Breast epithelium (tissue), 4 donors: ENCODE measurements at places on chromosomes 7 and 10.

GRCh38 chr10:30058570-30059132 is 735 bp downstream of the JCAD start:
- H3K4me1 ChIP-seq: no peaks in the 10 kb centered on the region
- peak overlapping the region; percentile 85 for H3K4me3 ChIP-seq
- H3K27ac ChIP-seq: peak overlapping the region; percentile 91
- no peaks in the 10 kb centered on the region for H3K36me3 ChIP-seq
- H3K27me3 ChIP-seq: no peaks in the 10 kb centered on the region

- no peaks in the 10 kb centered on the region for H3K4me1 ChIP-seq
- H3K27ac ChIP-seq: peak overlapping the region; percentile 45
- no peaks in the 10 kb centered on the region for H3K27me3 ChIP-seq
- H3K36me3 ChIP-seq: no peaks in the 10 kb centered on the region
- no peak overlapping the region for H3K4me3 ChIP-seq
- no peak for DNase-seq
Measured at GRCh38 chr10:93746844-93747284, 10.9 kb upstream of the LGI1 start.

GRCh38 chr7:108016841-108017775 is 14.1 kb upstream of the LAMB1 start:
- H3K36me3 ChIP-seq: no peaks in the 10 kb centered on the region
- H3K27ac ChIP-seq: no peak overlapping the region
- no peak for DNase-seq
- no peaks in the 10 kb centered on the region for H3K27me3 ChIP-seq
- H3K4me3 ChIP-seq: no peak overlapping the region
- H3K4me1 ChIP-seq: no peaks in the 10 kb centered on the region

GRCh38 chr7:134632937-134633540 is 13.6 kb upstream of the BPGM start:
- H3K27me3 ChIP-seq: no peaks in the 10 kb centered on the region
- H3K27ac ChIP-seq: no peak overlapping the region
- DNase-seq: no peak
- no peaks in the 10 kb centered on the region for H3K36me3 ChIP-seq
- H3K4me1 ChIP-seq: no peaks in the 10 kb centered on the region

DNA sequence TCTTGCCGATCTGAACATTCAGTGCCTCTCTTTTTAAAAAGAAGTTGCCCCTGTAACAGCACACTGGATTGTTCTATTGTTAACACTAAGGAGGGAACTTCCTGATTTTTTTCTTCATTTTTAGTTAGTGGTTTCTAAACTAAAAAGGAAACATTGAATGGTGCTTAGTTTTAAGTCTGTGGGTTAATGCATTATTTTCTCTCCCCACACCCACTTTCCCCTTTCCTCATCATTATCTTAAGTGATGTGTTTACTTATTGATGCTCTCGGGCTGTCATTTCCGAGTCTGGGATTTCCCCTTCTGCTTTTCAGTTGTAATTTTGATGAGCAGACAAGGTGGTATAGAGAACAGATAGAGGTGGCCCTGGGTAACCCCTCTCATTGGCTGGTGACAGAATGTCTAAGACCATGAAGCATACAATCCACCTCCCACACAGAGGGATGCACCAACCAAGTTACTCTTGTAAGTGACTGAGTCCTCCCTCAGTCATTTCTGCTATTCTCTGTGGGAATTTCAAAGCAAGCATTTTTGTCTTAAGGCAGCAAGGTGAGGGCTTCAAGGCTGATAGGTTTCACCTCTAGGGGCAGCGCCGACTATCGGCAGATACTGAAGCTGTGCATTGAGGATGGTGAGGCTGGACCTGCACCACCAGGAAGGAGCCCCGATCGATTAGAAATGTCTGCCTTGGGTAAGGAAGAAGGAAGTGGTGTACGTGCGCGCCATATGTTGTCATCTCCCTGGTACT is 49.5 kb downstream of the CHN2 start:
- H3K4me3 ChIP-seq: no peak overlapping the region
- DNase-seq: no peak

DNA sequence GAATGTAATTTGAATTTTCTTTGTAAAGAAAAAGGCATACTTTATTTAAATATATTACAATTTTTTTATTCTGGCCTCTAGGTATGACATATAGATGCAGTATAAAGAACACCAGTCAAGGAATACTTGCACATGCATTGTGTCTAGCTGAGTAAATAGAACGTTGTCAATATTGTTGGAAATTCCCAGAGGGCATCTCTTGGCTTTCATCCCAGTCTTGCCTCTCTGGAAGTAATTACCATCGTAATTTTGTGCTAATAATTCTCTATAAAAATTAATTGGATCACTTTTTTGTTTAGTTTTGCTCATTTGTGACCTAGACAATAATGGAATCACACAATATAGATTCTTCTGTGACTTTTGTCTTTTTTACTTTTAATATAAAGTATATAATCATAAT is 1052.3 kb upstream of the CELF2 start:
- no peak overlapping the region for H3K4me3 ChIP-seq
- no peak for DNase-seq
- no peaks in the 10 kb centered on the region for H3K4me1 ChIP-seq
- H3K36me3 ChIP-seq: no peaks in the 10 kb centered on the region

GRCh38 chr7:14170872-14171271 is 181.4 kb upstream of the ETV1 start:
- no peaks in the 10 kb centered on the region for H3K27me3 ChIP-seq
- no peaks in the 10 kb centered on the region for H3K4me1 ChIP-seq
- H3K27ac ChIP-seq: no peak overlapping the region

- peaks cover 38% of the 10 kb centered on the region for H3K27me3 ChIP-seq
- H3K27ac ChIP-seq: no peak overlapping the region
- no peak overlapping the region for H3K4me3 ChIP-seq
- H3K4me1 ChIP-seq: peaks cover 7% of the 10 kb centered on the region
- no peaks in the 10 kb centered on the region for H3K36me3 ChIP-seq
Measured at GRCh38 chr7:158581440-158582088, 6.1 kb downstream of the PTPRN2 start.

DNA sequence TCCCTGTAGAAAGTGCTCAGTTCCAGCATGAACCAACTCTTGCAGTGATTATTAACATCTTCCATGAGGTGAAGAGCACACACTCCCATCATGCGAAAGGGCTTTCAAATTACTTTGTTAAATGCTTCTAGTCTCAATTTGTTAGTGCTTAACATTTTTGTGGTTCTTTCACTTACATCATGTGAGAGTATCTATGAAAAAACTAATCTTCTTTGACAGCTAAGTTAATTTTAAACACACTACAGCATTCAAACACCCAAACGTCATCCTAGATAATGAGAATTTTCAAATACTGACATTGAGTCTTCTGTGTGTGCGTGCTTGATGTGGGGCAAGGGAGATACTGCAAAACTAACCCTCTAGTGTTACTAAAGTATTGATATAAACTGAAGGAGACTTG is 84.8 kb downstream of the ETV1 start:
- H3K4me3 ChIP-seq: no peak overlapping the region
- no peaks in the 10 kb centered on the region for H3K4me1 ChIP-seq
- DNase-seq: no peak
- peaks cover 4% of the 10 kb centered on the region for H3K36me3 ChIP-seq
- no peak overlapping the region for H3K27ac ChIP-seq
- H3K27me3 ChIP-seq: no peaks in the 10 kb centered on the region

- no peaks in the 10 kb centered on the region for H3K4me1 ChIP-seq
- H3K4me3 ChIP-seq: no peak overlapping the region
- H3K27ac ChIP-seq: no peak overlapping the region
Measured at GRCh38 chr10:96756111-96756903, 36.0 kb upstream of the PIK3AP1 start.

DNA sequence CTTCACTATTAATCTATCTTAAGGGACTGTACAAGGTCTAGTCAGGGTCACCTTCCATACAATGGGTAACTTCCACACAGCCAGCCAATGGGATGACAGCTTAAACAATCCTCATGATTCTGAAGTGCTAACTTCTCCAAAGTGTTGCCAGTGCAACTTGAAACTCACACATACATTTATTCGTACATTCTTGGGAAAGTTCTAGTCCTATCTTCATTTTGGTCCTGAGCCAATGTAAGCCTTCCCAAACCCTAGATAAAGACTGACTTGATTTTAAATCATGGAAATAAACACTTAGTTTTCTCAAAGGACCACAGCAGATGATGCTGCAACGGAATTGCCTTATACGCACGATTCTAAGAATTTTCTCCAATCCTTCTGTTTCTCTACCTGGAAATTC is 117.5 kb upstream of the COL1A2 start:
- no peak overlapping the region for H3K27ac ChIP-seq
- DNase-seq: no peak
- no peaks in the 10 kb centered on the region for H3K36me3 ChIP-seq
- H3K4me1 ChIP-seq: no peaks in the 10 kb centered on the region
- H3K27me3 ChIP-seq: no peaks in the 10 kb centered on the region
- H3K4me3 ChIP-seq: no peak overlapping the region

GRCh38 chr10:49257154-49257553 is 41.8 kb upstream of the C10orf71 start:
- H3K27me3 ChIP-seq: peaks cover 4% of the 10 kb centered on the region
- no peak overlapping the region for H3K4me3 ChIP-seq
- H3K27ac ChIP-seq: no peak overlapping the region
- no peaks in the 10 kb centered on the region for H3K4me1 ChIP-seq
- H3K36me3 ChIP-seq: no peaks in the 10 kb centered on the region
- DNase-seq: no peak

- H3K27ac ChIP-seq: no peak overlapping the region
- no peak for DNase-seq
- H3K27me3 ChIP-seq: no peaks in the 10 kb centered on the region
- H3K36me3 ChIP-seq: no peaks in the 10 kb centered on the region
- no peak overlapping the region for H3K4me3 ChIP-seq
- peaks cover 5% of the 10 kb centered on the region for H3K4me1 ChIP-seq
Measured at GRCh38 chr10:119203006-119203405, 4.4 kb upstream of the GRK5 start.

GRCh38 chr7:127770885-127771284 is 118.9 kb downstream of the SND1 start:
- H3K4me1 ChIP-seq: no peaks in the 10 kb centered on the region
- no peaks in the 10 kb centered on the region for H3K27me3 ChIP-seq
- DNase-seq: no peak
- H3K27ac ChIP-seq: no peak overlapping the region
- no peak overlapping the region for H3K4me3 ChIP-seq

DNA sequence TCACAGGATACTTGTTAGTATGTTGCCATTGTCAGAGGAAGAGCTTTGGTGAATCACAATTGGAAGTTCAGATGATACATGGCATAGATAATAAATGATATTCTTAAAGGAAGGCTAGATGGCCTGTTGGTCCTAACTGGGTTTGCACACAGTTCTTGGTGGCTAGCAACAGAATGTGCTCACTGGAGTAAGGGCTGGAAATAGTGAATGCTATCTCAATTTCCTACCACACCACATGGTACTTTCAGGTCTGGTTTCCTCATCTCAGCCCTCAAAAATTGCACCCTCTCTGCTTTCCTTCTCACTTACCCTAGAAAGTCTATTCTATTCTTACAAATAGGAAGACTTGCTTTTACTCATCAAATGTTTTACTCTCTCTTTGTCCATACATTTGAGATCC is 622.5 kb downstream of the ANKRD7 start:
- H3K4me3 ChIP-seq: no peak overlapping the region
- H3K4me1 ChIP-seq: peaks cover 5% of the 10 kb centered on the region
- no peak for DNase-seq
- H3K27me3 ChIP-seq: peaks cover 4% of the 10 kb centered on the region
- H3K36me3 ChIP-seq: no peaks in the 10 kb centered on the region
- H3K27ac ChIP-seq: no peak overlapping the region

DNA sequence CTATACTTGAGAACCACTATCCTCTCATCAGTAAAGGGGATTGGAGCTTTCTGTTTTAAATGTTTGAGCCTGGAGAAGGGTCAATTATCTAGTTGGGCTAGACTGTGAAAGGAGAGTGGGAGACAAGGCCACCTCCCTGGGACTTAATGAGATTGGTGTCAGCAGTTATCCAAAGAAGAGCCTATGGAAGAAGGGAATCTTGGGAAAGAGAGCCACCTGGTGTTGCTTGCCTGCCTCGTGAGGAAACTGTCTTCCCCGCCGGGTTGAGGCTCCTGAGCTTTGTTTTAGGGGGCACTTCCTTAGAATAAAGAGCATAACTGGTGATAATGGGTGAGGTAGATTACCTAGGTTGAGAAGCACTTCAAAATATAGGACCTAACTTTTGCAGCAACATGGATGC is 32.0 kb upstream of the ABCB4 start:
- no peaks in the 10 kb centered on the region for H3K27me3 ChIP-seq
- no peaks in the 10 kb centered on the region for H3K36me3 ChIP-seq
- H3K4me1 ChIP-seq: no peaks in the 10 kb centered on the region
- no peak overlapping the region for H3K27ac ChIP-seq
- H3K4me3 ChIP-seq: no peak overlapping the region

DNA sequence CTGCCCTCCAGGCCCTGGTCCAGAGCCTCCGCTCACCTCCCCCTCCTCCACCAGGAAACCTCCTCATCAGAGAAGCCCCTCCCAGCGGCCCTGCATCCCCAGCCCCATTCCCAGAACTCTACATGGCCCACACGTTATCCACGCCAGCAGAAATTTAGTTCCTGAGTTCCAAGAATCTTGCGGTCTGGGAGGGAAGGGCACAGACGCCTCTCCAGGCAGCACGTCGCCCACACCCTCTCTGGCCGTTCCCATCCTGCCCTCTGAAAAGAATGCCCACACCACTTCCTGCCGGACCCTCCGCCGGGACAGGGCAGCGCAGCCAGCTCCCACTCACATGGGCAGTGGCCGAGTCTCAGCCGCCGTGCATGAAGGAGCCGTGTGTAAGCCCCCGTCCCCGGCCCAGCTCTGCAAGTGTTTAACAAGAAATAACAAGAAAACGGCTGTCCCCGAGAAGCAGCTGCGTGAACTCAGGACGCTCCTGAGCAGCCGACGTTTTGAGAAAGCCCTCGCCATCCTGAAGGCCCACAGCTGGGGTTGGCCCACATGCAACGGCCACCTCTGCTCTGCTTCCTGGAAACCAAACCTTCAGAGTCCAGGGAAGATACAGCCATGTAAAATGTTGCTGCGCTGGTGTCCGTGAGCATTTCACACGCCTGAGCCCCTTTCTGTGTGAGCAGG is 17.4 kb downstream of the ADGRA1 start:
- H3K27ac ChIP-seq: no peak overlapping the region
- H3K4me3 ChIP-seq: no peak overlapping the region
- DNase-seq: no peak
- H3K4me1 ChIP-seq: no peaks in the 10 kb centered on the region

GRCh38 chr10:126674741-126675515 is 4.4 kb upstream of the C10orf90 start:
- DNase-seq: no peak
- H3K4me3 ChIP-seq: no peak overlapping the region
- H3K4me1 ChIP-seq: no peaks in the 10 kb centered on the region
- no peaks in the 10 kb centered on the region for H3K36me3 ChIP-seq
- no peak overlapping the region for H3K27ac ChIP-seq
- H3K27me3 ChIP-seq: no peaks in the 10 kb centered on the region

GRCh38 chr10:31004611-31005193 is 27.0 kb downstream of the ZNF438 start:
- no peaks in the 10 kb centered on the region for H3K36me3 ChIP-seq
- H3K4me3 ChIP-seq: no peak overlapping the region
- H3K27ac ChIP-seq: no peak overlapping the region
- H3K27me3 ChIP-seq: no peaks in the 10 kb centered on the region
- no peaks in the 10 kb centered on the region for H3K4me1 ChIP-seq
